GM04503 (cell line): ENCODE measurements at places on chromosomes 2 and 18.
A peak's percentile ranks its signal among the peaks of the same experiment; 100 is the strongest.

- DNase-seq, result no peak
These were observed 53.1 kb downstream of the BCL2L11 start for GRCh38 chr2:111173856-111174255.

- no peak for DNase-seq
These were observed 98.6 kb downstream of the ACTR2 start for GRCh38 chr2:65326276-65326675.

DNA sequence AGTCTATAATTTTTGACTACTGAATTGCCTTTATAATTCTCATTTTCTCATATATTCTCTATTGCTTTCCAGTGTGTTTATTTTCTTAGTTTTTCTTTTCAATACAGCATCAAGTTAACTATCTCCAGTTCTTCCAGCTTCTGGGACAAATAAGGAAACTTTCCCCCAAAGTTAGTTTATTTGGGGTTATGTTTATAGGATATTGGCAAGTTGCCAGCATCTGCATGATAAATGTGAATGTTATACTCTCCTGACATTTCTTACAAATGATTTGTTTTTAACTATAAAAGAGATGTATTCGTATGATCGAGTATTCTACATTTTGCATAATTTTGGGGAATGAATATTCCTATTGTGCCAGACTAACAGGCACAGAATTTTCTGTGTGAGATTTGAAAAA is 140.6 kb upstream of the KCNJ3 start:
- no peak for DNase-seq

DNA sequence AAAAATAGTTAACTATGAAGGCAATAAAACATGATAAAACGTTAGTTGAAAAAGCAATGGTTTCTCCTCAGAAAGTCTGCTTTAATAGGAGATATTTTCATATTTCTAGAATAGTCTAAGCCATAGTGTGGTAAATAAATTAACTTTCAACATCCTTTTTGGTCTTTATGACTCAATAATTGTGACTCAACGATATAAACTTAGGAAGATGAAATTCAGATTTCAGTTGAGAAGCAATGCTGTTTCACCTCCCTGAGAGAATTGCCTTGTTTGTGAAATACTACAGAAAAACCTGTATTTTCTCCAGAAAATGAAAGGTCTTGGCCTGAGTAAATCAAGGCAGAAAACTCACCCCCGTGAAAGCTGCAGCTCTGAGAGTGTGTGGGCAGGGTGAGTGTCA is 166.9 kb downstream of the ETAA1 start:
- no peak for DNase-seq

GRCh38 chr18:3005462-3005861 is 7.5 kb downstream of the LPIN2 start:
- no peak for DNase-seq

DNA sequence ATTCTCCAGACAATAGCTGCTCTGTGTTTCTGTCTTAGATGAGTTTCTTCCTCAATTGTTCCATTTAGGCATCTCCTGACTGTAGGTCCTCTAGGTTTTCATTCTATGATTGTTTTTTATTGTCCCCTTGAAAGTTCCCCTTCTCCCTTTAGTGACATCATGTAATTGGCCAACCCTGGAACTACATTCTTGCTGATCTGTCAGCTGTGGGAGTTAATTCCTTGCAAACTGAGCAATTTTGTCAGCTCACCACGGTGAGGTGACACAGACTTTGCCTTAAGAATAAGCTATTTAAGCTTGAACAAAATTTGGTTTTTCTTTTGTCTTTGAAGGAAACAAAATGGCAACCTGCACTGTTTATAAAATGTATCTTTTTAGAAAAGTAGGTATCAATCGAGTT is 95.9 kb downstream of the TXNL1 start:
- DNase-seq, result no peak

DNA sequence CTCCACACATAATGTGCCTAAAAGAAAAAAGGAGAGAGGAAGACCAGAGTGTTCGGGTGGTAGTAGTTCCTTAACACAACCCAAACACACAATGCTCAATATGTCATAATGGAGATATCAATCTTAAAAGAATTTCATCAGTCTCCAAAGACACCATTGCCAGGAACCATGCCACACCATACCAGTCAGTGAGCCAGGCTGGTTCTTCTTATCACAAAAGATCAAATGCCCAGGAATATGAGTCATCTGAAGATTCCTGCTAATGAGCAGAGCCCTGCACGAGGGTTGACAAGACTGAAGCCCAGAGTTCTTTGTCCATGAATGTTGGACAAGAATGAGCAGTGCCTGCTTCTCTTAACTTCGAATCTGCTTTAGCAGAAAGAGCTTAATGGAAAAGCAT is 262.3 kb downstream of the ZNF516 start:
- no peak for DNase-seq

GRCh38 chr2:231161877-231162329 is 36.5 kb upstream of the ARMC9 start:
- DNase-seq, result peak; percentile 99

DNA sequence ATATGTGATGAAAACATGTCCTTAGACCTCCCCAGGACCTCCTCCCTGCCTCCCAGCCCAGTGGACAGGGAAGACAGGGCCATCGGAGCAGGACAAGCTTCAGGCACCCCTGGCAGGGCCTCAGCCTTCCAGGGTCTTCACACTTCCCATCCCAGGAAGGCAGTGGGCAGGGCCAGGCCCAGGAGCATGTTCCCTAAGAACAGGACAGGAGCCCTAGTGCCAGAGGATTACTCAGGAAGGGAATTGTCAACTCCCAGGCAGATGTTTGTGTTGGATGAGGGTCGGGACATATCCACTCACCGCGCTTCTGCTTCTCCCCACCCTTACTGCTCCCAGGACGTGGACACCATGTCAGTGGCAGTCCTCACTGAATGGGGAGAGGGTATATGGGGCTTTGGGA is 138.9 kb downstream of the TNS1 start:
- DNase-seq, result no peak

- DNase-seq, result no peak
These were observed 115.5 kb downstream of the LAMA1 start for GRCh38 chr18:7002107-7002506.

- no peak for DNase-seq
These were observed 244.9 kb downstream of the HDAC4 start for GRCh38 chr2:239155806-239156480.

- peak; percentile 59 for DNase-seq
These were observed 104.4 kb upstream of the CDC42EP3 start for GRCh38 chr2:37775908-37776250.

DNA sequence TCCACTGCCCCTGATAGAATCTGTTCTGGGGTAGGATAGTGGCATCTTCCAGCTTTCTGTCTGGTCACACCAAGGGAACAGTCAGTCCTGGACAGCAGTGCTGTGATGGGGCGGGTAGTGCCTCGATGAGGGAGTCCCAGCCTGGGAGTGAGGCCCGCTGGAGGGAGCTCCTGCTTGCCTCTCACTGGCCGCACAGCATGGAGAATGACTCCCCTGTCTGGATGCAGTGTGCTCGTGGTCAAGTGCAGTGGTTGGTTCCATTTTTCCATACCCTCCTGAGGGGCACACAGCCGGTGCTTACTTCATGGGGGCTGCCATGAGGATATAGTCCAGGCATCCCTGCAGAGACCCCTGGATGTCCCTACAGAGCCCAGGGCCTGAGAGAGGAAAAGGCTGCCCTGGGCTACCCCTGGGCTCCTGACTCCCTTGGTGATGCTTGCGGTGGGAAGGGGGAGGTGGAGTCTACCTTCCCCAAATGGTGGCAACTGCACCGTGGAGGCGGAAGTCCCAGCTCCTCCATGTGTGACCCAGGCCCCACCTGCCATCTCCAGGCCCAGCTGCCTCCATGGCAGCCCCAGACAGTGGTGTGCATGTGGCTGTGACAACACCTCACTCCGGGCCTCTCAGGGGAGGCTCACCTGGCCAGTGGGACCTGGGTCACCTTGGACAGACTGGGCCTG is 212.5 kb downstream of the GLI2 start:
- no peak for DNase-seq

DNA sequence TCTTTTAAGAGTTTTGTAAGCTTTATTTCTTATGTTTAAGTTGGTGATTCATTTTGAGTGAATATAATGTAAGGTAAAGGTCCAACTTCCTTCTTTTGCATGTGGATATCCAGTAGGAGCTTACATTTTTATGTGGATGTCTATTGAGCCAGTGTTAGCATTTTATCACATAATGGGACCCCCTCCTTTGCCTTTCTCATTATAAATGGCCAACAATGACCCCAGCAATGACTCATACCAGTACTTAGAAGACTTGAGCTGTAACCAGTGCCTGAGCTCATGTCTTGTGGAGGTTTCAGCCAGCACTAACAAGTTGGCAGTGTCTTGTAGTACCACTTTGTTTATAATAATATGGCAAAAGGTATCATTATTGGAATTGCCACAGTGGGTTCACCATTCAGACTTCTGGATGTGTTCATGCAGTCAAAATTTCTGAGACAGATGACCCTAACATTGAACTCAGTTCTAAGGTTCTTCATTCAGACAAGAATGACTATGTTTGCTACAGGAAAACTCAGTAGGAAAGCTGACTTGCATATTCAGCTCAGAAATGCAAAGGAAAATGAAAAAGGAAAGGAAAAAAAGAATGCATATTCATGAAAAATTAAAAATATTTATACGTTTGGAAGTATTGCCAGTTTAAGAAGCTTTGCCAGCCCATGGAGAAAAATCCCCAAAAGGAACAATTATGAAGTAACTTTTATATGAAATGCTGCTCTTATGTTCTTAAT is 41.0 kb downstream of the CDKL4 start:
- DNase-seq, result no peak
